GOT3 (cell line): ENCODE measurements at places on chromosomes 12 and 14.

DNA sequence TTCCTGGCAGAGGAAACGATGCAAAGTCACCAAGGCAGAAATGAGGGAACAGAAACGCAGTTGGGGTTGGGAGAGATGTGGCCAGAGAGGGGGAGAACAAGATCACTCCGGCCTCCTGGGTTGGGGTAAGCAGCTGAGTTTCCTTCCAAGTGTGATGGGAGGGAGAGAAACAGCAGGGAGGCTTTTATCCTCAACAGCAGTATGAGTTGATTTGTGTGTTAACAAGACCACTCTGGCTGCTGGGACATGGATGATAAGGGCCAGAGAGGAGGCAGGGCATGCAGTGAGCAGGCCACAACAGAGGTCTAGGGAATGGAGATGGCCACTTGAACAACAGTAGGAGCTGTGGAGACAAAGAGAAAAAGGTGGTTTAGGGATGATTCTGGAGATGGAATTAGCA lies 66.8 kb downstream of the GLRX5 start:
- DNase-seq, result no peak

DNA sequence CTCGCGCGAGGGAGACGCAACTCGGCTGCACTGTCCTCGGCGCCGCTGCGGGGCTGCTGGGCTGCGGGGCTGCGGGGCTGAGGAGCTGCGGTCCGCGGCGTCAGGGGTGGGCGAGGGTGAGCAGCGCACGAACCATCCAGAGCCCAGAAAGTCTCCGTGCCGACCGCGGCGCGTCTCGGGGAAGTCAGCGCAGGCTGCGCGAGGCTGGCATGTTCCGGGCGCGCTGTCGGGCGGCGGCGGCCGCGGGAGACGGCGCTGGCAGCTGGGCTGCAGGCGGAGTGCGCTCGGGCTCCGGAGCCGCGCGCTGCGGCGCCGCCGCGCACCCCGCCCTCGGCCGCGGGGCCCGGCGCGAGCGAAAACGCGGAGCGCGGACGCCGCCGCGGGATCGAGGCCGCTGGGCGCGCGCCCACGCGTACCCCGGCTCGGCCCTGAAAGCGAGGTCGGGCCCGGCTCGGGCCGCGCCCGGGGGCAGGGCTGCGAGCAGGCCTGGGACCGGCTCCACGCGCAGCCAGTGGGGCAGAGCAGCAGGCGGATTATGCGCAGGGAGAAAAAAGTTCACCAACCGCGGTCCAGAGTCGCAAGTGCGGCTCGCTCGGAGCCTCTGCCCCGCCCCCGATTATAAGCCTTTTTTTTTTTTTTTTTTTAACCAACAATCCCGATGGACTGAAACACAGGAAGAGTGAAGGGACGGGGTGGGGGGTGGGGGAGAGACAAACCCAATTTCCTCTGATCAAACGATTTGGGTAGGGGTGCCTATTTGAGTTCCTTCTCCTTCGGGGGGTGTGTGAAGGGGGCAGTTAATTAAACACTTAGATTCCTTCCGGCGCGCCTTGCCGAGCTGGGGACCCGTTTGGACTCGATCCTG lies at the start of gene PRICKLE1:
PRICKLE1 (minus strand) TSS at position 282 of the 865 bp plus-strand sequence. CDS start 117,230 bp downstream, outside the sequence.
- DNase-seq, result peak; percentile 64

DNA sequence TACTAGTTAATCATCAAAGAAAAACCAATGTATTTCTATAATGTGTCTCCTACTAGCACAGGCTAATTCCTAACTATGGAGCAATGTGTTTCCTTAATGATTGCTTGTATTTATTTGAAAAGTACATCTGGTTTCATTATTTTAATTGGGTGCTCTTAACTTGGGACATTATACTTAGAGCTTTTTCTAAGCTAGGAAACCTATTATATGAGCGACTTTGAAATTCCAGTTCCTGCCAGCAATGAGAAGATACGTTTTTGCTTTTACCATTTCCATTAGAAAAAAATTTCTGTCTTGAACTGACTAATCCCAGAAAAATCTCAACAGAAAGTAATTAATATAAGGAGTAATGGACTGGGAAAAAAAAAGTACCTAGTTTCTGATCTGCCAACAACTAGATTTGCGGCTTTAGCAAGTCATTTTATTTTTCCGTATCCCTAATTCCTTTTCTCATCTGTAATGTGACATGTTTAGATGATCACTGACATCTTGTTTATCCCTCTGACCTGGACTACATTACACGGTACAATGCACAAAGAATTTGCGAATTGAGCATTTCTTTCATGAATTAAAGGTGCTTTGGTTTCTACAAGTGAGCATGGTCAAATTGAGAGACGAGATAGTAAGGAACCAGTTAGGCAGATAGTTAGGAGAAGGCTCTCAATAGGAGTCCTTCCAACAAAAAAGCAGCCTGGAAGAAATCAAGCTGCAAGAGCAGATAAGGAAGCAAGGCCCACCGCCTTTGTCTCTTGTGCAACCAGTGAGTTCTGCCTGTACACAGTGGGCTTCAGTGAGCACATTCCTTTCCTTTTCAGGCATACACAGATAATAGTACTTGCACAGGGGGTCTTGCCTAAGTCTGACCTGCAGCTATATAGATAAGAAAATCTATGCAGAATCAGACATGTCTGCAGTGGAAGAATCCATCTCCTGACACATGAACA lies 1765.0 kb upstream of the FLRT2 start:
- DNase-seq, result no peak

DNA sequence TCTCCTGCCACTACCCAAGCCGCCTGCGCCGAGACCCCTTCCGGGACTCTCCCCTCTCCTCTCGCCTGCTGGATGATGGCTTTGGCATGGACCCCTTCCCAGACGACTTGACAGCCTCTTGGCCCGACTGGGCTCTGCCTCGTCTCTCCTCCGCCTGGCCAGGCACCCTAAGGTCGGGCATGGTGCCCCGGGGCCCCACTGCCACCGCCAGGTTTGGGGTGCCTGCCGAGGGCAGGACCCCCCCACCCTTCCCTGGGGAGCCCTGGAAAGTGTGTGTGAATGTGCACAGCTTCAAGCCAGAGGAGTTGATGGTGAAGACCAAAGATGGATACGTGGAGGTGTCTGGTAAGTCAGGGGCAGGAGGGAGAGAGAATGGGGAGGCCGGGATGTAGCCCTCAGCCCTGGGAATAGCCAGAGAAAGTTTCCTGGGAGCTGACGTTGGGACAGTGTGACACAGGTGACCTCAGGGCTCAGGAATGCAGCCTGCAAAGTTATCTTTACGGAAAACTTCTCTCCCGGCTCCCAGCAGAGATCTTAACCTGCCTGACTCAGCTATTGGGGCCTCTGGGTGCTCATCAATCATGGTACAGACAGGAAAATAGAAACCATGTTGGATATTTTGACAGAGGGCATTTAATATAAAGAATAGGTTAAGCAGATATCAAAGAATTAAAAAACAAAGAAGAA lies 747 bp downstream of the HSPB8 start:
- DNase-seq, result no peak

DNA sequence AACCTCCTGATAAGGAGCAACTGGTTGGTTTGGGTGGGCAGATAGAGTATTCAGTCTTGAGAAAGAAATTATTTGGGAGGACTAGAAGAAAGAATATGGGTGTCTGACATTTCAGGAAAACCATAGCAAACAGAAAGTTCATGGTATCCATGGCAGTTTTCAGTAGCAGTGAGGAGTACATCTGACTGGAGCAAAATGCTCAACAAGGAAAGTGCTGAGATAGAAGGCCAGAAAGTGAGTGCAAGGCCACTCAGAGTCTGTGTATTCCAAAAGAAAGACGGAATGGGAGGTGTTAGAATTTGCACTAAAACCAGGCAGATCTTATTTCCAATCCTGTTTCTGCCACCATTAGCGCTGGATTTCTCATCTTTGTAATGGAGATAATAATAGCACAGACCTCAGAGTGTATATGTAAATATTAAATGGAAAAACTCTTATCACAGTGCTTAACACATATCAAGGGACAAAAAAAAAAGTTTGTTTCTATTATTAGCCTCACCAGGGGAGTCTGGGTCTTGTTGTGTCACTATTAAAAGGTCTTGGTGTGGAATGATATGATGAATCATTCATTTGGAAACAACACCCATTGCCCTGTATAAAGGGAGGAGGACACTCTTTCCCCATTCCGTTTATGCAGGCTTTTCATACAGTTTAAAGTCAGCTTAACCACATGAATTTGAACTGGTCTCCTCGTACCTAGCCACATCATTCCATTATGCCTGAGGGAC lies 349.8 kb downstream of the IPO8 start:
- no peak for DNase-seq

DNA sequence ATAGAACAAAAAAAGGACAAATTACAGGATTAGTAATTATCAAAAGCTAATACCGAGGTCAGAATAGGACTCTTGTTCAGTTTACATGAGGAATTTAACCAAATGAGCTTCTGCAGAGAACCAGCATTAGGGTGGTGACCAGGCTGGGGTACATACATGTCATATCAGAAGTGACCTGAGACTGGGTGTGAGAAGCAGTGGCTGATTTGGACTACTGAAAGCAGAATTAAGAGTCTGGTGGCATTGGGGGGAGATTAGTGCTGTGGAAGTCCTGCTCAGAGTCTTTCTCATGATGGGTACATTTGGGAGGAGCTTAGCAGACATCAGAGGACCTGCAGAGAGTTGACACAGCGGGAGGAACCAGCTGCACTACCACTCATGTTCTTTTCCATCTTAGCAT lies 21.7 kb downstream of the TRAF3 start:
- no peak for DNase-seq

DNA sequence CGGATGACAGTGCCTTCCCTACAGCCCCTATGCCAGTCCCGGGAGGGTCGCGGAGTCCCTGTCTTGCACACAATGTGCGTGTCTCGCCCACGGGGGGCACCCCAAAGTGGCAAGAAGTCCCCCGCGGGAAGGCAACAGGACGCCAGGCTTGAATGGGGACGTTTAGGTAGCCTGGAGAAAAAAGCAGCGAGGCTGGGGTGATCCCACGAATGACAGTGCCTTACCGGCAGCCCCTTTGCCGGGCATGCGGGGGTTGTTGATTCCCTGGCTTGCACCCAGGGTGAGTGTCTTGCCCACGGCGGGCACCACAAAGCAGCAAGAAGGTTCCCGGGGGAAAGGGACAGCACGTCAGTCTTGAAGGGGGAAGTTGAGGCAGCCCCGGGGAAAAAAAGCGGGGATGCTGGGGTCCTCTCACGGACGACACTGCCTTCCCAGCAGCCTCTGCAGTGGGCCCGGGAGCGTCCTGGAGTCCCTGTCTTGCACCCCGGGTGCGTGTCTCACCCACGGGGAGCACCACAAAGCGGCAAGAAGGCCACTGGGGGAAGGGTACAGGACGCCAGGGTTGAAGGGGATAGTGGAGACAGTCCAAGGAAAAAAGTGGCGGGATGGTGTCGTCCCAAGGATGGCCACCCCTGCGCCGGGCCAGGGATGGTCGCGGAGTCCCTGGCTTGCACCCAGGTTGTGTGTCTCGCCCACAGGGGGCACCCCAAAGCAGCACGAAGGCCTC lies 156.8 kb upstream of the ALG10B start:
- DNase-seq, result no peak

GRCh38 chr12:132102297-132102696 lies 41.8 kb downstream of the DDX51 start:
- DNase-seq, result no peak

DNA sequence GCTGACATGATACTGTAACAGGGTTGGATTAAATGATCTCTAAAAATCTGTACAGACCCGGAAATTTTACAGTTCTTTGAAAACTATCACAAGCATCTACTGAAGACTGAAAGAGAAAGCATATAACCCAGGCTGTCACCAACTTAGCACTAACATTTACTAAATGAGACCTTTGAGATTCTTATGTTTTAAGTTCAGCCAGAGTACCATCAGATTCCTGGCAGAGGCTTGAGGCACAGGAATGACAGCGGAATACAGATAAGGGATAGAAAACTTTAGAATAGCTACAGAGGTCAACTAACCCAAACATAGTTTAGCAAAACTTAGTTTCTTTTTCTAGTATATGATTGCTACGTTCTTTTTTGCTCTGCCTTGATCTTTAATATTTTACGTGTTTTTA lies 91.6 kb upstream of the FERMT2 start:
- no peak for DNase-seq

DNA sequence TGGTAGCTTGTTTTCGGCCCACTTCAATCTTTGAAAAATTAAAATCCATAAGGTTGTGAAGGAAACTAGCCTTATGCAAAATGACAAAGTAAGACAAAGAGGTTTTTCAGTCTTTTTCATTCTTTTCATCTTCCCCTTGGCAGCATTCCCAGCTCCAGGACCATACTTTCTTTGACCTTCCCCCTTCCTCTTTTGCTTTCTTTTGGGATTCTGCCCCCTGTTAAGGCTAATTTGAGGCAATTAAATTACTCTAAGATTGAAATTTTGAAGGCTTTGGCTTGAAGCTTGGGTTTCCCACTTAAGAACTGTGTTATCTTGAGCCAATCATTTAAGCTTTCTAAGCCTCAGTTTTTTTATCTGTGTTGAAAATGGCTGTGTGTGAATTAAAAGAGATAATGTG lies 124.9 kb downstream of the DACT1 start:
- no peak for DNase-seq

DNA sequence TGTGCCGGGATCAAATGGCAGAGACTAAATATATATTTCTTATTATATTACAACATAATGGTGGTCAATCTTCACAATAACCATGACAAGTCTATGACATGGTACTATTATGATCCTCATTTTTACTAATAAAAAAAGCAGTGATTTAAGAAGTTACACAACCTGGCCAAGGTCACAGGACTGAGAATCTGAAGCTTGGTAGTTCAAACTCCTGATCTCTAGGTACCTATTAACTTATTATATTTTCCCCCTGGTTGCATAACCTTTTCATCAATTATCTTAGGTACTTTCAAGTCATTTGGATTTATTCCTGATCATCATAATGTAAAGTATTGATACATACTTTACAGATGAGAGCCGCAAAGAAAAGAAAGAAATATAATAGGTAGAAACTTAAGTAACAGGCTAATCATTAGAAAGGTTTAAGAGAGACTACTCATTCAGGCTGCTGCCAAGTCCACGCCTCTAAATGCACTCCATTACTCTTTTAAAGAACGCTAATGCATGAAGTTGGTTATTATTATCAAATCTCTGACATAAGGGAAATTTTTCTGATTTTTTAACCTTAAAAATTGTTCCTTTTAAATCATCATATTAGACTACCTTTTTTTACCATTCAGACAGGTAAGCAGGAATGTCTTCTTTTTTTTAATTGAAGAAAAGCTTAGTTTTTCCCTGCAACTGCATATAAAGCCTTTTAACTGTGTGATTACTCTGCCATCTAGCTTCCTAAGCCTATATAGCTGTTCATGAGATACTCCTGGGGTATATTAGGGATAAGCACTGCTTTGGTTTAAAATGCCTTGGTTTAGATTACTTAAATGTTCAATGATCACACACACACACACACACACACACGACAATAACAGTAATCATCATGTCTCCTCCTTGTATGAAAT lies 35.6 kb downstream of the RPS29 start:
- DNase-seq, result no peak

DNA sequence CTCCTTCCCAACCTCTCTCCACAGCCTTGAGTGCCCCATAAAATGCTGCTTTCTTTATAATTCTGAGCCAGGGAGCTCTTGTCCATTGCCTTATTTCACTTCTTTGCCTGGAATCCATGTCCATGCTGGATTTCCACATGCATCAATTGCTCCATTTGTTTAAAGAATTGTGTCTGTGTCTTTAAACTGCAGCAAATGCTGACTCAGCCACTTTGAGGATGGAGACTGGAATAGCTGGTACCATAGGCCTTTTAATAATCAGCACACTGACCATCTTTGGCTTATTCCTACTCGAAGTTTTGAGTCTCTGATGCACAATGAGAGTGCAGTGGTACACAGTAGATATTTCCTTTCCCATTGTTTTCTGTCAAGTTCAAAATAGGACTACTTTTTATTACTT lies 318.8 kb downstream of the LRIG3 start:
- DNase-seq, result no peak
